ENCODE measurements at places on chromosomes 11 and 22.
A peak's percentile ranks its signal among the peaks of the same experiment; 100 is the strongest.

GRCh38 chr11:2256293-2256913 lies 14.0 kb downstream of the ASCL2 start:
- DNase-seq: no peak

- no peak for DNase-seq
Measured at GRCh38 chr11:134760957-134761356, 348.9 kb upstream of the B3GAT1 start.

DNA sequence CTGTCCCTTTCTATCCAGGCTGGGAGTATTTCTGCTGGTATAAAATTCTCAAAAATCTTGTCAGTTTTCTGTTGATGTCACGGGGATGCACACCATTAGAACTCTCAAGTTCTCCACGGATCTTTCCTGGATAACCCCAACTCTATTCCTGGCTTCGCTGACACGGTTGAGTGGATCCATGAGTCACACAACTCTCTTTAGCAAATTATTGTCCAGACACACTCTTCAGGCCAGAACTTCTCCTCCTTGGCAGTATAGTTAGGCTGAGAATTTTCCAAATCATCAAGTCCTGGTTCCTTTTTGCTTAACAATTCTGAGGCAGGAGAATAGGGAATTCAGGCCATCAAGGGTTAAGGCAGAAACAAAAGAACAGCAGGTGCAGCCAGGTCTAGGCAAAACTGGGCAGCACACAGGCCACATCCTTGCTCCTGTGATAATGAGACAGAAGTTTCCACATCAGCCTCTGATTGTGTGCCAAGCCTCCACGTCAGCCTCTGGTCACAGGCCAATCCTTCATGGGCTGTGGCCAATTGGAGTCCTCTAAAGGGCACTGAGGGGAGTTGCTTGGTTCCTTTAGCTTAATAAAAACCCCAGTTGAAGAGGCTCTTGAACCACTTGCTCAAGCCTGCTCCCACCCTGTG lies 5.7 kb upstream of the ACAT1 start:
- DNase-seq: peak; percentile 85

- no peak for DNase-seq
Measured at GRCh38 chr22:26399289-26399688, 29.8 kb upstream of the ASPHD2 start.

DNA sequence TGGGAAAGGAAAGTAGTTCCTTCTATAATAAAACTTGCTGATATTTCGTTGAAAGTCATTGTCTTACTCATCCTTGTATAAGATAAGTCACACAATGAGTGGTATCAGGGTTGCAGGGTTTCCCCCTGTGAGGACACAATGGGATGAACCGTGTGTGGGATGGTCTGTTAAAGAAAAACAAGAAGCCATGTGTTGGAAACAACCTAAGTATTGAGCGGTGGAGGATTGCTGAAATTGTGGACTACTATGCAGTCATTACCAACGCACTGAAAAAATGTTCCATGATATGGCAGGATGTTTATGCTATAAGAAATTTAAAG lies 28.6 kb downstream of the PTPRJ start:
- no peak for DNase-seq

DNA sequence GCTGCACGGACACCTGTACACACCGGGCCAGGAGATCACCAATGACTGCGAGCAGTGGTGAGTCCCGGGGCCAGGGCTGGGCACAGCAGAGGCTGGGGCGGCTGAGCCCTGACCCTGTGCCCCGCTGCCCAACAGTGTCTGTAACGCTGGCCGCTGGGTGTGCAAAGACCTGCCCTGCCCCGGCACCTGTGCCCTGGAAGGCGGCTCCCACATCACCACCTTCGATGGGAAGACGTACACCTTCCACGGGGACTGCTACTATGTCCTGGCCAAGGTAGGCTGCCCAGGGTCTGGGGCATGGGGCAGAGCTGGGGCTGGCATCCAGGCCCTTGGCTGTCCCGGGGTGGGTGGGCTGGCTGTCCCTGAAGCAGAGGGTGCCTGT lies 7.7 kb downstream of the MUC2 start:
- peak; percentile 10 for DNase-seq

DNA sequence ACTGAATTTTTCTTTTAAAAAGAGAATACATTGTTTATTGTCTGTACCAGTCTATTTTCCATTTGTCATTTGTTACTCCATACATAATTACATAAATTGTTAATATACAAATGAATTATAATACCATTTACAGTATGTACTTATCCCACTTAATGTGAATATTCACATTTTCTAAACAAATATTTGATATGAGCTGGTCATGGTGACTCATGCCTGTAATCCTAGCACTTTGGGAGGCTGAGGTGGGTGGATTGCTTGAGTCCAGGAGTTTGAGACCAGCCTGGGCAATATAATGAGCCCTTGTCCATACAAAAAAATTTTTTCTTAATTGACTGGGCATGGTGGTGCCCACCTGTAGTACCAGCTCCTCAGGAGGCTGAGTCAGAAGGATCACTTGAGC lies 6.8 kb downstream of the SC5D start:
- no peak for DNase-seq

DNA sequence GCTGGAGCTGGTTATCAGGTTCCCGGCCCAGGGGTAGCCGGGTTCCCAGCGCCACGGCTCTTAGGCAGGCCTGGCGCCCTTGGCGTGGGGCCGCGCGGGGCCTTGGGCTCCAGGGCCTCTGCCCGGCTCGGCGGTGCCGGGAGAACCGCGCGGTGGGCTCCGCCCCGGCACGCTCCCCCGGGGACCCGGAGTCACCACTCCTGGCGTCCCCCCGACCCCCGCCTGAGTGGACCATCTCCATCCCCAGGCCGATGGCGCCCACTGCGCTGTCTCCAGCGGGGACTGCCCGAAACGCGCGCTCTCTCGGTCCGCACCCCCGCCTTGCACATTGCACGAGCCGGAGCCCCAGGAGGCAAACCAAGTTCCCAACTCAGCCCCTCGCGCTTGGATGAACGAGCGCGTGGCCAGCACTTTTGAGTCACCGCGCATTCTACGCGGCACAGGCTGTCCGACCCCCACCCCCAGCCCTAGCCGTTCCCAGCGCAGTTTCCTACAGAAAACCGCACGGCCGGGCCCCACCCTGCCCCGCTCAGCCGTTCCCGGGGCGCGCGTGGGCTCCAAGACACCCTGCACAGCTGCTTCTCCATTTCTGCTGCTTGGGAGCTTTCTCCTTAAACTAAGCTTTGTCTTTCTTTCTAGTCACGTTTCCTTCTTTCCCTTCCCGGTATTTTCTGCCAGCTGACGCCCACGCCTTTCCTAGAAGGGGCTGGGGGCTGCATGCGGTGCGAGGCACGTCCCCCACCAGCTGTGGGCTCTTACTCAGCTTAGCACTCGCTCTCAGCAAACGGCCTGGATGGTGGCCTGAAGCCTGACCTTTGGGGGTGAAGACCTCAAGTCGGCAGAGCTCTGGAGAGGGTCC lies 650 bp upstream of the CHID1 start:
- DNase-seq: peak; percentile 63

- no peak for DNase-seq
Measured at GRCh38 chr22:43244803-43245527, 58.0 kb upstream of the TTLL12 start.

DNA sequence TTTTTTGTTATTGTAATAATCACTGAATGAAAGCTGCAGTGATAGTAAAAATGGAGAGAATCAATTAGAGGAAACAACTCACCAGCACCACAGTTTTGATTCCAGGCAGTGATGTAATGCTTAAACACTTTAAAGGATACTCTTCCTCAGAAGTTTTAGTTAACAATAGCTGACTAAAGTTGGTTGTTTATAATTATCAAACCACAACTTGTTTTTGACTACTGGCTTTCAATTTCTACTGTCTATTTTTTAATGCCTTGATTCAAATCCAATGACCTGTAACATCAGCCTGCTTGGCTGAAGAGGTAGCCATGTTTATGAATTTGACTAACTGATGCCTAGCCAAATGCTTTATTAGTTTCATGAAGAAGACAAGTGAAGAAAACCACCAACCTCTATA lies 18.2 kb upstream of the CASP12 start:
- DNase-seq: no peak

DNA sequence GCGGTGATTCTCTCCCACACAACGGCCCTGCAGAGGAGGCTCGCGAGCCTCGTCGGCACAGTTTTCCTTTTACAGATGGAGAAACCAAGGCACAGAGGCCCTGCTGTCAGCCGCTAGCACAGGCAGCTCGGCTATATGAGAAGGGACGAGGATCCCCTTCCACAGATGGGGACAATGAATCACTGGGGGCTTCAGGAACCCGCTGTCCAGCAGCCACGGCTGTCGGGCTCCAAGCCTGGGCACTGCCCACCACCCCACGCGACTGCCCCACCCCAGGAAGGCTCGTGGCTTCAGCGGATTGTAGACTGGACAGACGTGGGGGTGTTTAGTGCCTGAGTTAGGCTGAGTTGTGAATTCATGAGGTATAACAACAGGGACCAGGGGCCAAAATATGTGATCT lies 17.2 kb upstream of the FGF3 start:
- DNase-seq: no peak

GRCh38 chr22:17633217-17633997 lies 4.9 kb upstream of the ATP6V1E1 start:
- DNase-seq: no peak

- DNase-seq: no peak
Measured at GRCh38 chr22:23230348-23231068, 50.2 kb downstream of the BCR start.

GRCh38 chr11:10695833-10696232 lies 2.3 kb upstream of the IRAG1 start:
- DNase-seq: no peak

DNA sequence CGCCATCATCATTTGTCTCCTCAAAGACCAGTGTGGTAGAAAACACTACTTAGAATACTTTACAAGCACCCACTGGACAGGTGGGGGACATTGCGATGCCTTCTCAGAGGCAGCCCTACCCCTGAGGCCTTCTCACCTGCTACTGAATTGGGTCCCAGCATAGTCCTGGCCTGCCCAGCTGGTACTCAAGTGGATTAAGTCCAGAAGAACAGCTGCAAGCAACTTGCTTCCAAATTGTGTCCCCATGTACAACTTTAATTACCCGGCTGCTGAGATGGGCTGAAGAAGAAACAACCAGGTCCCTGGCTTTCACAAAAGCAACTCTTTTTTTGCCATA lies 12.3 kb downstream of the ABTB2 start:
- no peak for DNase-seq

GRCh38 chr11:41281131-41281742 lies 178.2 kb downstream of the LRRC4C start:
- no peak for DNase-seq

DNA sequence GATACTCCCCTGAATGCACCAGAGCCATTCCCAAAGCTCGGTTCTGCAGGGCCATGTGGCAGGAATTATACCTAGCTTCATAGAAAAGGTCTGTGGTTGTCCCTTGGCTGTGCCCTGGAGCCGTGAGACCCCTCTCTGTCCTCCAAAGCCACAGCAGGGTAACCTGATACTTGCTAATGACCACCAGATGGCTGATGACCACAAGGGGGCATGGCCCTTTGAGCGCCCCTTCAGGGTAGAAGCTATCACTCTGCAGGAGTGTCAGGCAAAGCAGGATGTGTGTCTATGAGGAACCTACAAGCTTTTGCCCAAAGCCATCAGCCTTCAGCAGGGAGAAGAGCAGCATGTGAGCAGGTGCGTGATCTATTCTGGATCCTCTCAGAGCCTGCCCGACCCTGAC lies 95.3 kb downstream of the NTM start:
- DNase-seq: no peak

All from left cardiac atrium (tissue), 4 donors.